HAP-1 (cell line): ENCODE measurements at places on chromosomes 16 and 17.

GRCh38 chr16:55678161-55678821 is 22.5 kb downstream of the SLC6A2 start:
- no peak for DNase-seq

- DNase-seq: no peak
Observed at GRCh38 chr17:65572581-65573281, 11.3 kb upstream of the AXIN2 start.

DNA sequence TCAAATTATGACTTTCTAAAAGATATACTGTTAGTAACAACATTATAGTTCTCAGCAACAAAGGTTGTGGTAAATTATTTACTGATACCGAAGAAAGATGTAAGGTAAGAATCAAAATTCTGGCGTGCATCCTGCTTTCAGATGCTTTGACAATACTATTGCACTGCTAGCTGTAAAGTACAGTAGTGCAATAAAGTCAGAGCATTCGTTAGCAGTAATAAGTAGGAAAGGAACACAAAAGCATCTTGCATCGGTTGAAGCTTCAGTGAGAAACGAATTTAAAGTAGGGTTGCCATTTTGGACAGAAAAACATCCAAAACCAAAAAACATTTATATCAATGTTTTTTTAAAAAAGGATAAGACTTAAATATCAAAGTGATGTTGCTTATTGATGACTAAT is 4.0 kb downstream of the SKA2 start:
- no peak for DNase-seq

DNA sequence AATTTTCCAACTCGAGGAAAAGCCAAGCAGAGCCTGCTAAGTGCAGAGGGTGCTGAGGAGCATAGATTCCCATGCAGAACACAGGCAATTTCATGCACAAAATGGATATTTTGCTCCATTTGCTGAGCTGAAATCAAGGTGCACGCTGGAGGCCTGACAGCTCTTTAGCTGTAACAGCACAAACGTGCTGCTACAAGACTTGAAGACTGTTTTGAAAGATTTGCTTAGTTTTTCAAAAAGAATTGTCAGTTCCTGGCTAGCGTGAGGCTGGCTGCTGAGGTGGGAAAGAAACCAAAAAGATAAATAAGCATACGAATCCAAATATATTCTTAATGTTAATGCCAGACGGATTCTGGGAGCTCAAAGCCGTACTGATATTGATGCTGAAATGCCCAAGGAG is 309.0 kb upstream of the MAF start:
- DNase-seq: no peak

DNA sequence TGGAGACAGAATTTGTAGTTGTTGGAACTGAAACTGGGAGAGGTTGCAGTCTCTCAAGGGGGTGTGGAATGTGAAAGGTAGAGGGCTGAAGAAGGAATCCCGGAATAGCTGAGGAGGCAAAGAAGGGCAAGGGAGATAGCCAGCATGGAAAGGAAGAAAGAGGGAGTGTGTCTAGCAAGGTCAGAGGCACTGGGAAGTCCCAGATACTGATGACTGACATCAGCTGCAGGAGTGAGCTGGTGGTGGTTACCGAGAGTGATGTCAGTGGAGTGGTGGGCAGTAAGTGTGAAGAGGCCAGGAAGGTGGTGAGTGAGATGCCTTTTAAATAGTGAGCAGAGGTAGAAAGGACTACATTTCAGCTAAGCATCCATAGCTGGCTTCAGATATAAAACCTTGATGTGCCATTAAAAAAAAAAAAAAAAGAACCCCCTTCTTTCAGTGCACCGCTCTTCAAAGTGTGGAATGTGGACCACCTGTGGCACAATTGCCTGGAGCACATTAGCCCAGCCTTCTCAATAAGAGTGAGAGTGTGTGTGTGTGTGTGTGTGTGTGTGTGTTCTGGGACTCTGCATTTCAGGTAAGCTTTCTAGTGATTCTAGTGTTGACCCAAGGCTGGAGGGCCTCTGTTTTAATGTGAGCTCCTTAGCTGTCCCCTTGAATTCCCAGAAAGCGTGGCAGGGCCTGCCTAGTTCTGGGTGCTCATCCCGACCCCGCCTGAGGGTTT is 8.5 kb downstream of the PRMT7 start:
- DNase-seq: no peak

DNA sequence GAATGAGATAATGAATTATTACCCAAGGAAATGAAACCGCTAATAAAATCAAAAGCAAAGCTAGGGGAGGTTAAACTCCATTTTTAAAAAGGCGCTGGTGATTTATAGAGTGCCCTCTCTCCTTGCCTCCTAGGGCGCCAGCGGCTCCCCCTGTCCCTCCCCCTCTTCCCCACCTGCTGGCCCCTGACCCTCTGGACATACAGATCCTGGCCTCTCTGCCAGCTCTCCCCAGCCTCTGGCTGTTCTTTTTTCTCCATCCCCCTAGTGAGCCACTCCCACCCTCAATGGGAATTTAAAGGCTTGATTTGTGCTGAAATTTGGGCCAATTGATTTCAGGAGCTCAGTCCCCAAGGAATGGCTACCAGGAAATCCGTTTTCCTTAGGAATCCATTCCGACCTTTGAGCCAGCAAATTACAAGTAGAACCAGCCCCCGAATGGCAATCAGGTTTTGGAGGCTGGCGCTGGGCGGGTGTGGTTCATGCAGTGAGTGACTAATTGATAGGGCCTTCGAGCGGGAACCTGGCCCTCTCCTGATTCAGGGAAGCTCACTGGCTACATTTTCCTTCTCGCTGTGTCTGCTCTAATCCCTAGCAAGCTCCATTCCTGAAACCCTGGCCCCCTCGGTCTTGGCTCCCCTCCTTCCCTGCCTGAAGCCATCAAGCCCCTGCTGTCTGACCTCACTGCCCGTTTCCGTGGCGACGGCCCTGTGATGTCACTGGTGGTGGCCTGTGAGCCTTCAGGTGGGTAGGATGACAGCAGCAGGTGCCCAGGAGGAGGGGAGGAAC is 141.9 kb upstream of the SDK2 start:
- no peak for DNase-seq

GRCh38 chr17:56762988-56763387 is 70.7 kb downstream of the C17orf67 start:
- no peak for DNase-seq

DNA sequence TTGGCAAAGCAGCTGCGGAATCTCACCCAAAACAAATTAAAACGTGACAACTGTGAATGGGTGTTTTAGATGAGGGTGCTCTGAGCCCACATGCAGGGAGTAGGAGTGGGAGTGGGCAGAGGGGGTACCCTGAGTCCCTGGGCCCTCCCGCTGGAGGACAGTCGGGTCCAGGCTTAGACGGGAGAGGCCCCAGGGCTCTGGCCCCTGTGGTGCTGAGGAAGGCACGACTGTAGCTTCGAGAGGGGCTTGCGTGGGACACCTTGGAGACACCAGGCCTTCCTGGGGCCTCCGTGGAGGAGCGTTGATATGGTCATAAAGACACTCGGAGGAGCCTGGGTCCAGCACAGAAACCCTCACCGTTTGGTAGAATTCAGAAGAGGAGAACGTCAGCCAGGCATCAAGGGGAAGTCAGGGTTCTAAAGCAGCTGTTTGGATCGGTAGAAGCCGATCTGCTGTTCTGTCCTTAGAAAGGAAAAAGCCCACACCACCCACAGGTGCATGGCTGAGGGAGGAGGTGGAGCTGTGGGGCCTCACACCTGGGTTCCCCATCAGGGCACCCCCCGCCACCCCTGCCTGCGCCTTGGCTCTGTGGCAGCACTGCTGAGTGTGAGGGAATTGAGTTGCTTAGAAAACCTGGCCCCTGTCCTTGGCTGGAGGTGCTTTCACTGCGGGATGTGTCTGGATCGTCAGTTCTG is 18.4 kb downstream of the DBNDD1 start:
- DNase-seq: no peak
